ENCODE measurements at places on chromosomes 12 and 14. TPM values are rescaled to one million over a fixed set of nuclear protein-coding genes. Genes with fewer than 3 reads are reported as not detected.

RPL10L gene
- total RNA-seq = not detected

SIX6 gene
- not detected for total RNA-seq

ATP5F1B gene
- total RNA-seq = 3,323 TPM

DACT1 gene
- 5.3 TPM for total RNA-seq

ESYT1 gene
- total RNA-seq = 32.1 TPM

PTPRR gene
- 0.96 TPM for total RNA-seq

DDX11 gene
- total RNA-seq = 3.3 TPM

ABCD2 gene
- total RNA-seq = 5.4 TPM

CLEC4D gene
- total RNA-seq = 0.31 TPM

GLIPR1L1 gene
- not detected for total RNA-seq

CATSPERB gene
- 0.59 TPM for total RNA-seq

ACSM4 gene
- not detected for total RNA-seq

CLECL1 gene
- not detected for total RNA-seq

MMP17 gene
- 0.28 TPM for total RNA-seq
